Esophagus muscularis mucosa (tissue), 4 donors: ENCODE measurements at places on chromosomes 2 and 18. TPM values are rescaled to one million over a fixed set of nuclear protein-coding genes. Genes with fewer than 3 reads are reported as not detected.

- DNase-seq: no peak
These were observed 213.4 kb downstream of the RND3 start for GRCh38 chr2:150274108-150274507.

- DNase-seq: no peak
These were observed 113.1 kb upstream of the RAB12 start for GRCh38 chr18:8496186-8496585.

DNA sequence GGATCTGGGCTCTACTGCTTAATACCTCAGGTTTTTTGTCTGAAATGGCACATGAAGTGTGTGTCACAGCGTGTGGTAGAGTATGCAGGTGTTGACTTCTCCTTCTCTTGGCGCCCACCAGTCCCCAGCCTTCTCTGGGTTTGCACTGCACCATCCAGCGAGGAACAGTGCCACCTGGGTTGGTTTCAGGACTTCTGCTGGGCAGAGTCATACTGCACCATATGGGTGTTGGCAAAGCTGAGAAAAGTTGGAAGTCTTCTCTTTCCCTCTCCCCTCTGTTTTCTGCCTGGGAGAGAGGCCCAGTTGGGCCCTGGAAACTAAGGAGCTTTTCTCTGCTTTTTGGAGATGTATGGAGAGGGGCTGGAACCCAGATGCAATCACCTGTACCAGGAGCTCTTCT lies 43.8 kb downstream of the TMEM185B start:
- no peak for DNase-seq

- no peak for DNase-seq
These were observed 46.1 kb upstream of the PKDCC start for GRCh38 chr2:42001711-42002201.

DNA sequence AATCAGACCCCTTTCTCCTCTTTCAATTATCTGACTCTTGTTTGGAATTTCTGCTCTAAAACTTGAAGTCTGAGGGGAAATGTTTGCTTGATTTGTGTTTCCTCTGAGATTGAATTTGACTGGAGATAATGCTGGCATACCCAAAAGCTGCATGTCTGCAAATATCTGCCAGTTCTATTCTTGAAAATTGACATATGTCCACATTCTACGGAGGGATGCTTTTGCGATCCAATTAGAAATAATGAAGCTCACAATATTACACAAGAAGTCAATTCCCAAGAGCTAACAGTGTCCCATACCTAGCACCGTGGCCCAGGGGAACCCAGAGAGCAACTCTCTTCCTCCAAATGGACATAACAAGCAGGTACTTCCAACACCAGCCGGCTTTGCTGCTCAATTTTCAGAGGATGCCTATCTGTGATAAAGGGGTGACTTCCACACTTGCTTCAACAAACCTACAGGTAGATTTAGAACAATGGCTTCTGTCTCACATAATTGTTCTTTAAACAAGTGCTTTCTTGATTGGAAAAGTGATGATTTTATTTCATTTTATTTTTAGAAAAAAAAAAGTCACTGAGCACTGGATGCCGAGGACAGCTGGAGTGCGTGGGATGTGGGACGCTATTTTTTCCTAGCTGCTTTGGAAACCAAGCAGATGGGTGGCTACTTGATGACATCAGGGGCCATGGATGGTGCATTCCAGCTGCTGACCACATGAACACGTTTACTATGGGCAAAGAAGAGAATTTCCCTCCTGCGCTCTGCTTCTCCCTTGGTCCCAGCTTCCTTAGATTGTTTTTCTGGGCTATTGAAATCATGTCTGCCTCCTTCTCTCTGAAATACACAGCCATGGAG lies 488.9 kb downstream of the RNF144A start:
- peak; percentile 53 for DNase-seq

DNA sequence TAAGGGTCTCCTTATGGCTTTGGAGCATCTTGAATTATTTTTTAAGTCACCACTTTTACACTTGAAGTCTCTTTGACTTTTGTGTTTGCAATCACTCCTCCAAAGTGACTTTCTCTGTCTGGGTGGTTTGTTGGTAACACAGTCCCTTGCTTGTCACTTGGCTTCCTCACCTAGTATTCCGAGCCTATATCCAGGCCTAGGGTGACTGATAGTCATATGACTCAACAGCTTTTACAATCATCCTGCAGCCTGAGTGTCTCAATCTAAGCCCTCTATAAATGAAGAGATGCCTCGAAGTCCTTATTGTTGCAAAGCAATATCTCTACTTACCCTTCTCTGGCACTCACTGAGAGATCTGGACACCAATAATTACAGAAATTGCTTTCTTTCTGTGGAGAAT lies 53.9 kb upstream of the SETBP1 start:
- no peak for DNase-seq

- DNase-seq: no peak
These were observed 254.0 kb upstream of the DSEL start for GRCh38 chr18:67770520-67770919.

GRCh38 chr2:178679891-178680290 lies 127.3 kb downstream of the TTN start:
- DNase-seq: no peak

DNA sequence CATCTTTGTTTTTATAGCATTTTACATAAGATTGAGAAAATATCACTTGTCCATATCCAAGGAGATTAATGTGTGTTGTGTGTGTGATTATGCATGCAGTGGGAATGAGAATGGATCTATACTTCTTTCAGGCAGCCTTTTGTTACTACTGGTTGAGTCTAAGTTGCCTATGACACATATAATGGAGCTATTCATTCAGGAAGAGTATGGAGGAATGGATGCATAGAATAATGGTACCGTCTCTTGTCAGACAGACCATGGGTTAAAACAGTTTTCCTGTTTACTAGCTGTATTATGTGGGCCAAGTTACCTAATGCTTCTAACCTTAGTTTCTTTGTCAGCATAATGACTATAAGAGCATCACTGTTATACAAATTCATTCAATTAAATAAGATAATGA lies 155.4 kb upstream of the KYNU start:
- no peak for DNase-seq

DNA sequence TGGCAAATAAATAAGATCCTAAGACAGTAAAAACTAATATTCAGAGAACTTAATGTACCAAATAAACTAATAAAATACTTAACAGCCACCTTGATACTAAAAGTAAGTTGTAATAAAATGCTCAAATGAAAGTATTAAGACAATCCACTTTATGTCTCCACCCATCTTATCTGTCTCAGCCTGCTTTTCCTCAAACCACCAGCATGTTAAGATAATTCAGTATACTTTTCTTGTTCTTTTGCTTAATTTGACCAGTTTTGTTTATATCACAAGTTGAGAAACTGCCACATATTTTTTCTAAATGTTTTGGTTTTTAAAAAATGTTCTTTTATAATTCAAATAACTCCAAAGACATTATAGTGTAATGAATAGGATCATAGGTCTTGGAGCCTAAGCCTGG lies 142.0 kb downstream of the MBD5 start:
- no peak for DNase-seq

- DNase-seq: peak; percentile 79
These were observed 549.4 kb upstream of the SALL3 start for GRCh38 chr18:78430131-78430758.

- peak; percentile 26 for DNase-seq
These were observed 6.8 kb upstream of the CD207 start for GRCh38 chr2:70842401-70842800.

- no peak for DNase-seq
These were observed at the start of gene PARD6G for GRCh38 chr18:80247393-80247841. TSS of gene PARD6G (minus strand) at chr18:80247514. CDS start at chr18:80247348, 166 bp downstream.

DNA sequence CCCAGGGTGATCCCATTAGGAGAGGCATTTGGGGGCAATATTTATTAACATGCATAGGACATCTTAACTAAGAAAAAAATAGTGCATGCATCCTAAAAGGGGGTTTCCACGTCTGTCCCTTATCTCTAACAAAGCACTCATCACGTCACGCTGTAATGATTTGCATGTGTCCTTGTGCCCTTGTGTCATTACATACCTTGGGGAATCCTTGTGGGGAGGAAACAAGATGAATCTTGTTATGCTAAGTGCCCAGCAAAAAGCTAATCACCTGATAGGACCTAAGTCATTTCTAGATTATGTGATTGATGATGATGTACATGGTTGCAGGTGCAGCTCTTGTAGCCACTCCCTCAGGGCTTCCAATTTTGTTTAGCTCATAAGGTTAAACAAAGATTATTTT lies 250.9 kb downstream of the FBXO15 start:
- DNase-seq: no peak

GRCh38 chr2:11305958-11306357 lies 38.5 kb downstream of the ROCK2 start:
- no peak for DNase-seq

DNA sequence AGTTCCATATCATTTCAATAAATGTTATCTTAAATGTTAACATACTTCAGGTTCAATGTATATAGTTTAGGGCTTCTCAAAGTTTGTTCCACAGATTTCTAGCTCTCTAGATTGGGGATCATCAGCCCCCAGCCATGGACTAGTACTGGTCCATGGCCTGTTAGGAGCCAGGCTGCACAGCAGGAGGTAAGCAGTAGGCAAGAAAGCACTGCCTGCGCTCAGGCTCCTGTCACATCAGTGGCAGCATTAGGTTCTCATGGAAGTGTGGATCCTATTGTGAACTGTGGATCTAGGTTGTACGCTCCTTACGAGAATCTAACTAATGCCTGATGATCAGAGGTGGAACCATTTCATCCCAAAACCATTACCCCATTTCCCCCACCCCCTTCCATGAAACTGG lies 531.1 kb downstream of the PARD3B start:
- DNase-seq: no peak

DNA sequence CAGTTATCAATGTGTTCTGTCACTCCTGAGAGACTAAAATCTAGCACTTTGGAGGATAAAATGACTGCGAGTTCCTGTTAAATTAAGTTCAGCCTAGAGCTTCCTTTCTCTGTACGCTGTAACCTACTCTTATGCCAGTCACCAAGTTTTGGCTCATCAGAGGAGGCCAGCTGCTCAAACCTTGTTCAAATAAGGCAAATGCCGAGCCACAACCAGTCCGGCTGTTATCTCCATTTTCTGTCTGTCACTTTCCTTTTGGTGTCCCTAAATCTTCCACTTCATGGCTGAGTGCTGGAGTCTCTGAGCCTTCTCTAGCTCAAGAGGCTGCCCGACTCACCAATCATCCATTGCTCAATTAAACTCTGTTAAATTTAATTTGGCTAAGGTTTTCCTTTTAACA lies 33.5 kb upstream of the PXDN start:
- no peak for DNase-seq

DNA sequence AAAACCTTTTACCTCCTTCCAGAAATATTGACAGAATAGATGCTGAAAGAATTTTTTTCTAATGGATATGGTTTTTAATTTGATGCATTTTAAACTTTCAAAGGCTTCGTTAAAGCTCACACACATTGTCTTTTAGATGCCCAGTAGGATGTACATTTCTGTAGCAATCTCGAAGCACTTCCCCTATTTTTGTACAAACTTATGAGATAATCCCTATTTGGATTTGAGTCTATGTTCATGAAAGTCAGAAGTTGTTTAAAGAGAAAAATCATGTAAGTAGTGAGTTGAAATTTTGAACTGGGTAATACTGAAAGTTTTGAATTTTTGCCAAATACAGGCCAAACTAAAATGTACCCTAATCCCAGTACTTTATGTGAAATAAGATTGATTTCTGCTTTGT lies 38.1 kb upstream of the MMADHC start:
- no peak for DNase-seq

DNA sequence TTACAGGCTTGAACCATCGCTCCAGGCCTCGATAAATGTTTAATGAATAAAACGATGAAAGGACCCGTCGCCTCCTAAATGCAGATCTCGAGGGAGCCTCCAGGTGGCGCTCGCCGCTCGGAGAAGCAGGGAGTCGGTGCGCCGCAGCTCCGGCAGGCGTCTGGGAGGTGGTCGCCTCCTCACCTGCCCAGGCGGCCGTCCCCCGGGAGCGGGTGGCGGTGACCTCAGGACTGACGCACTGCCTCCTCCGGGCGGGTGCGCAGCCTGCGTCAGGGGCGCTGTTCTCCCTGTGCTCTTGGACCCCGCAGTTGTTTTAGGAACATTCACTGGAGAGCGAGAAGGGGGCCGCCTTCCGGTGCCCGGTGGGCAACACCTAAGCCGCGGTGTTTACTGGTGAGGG lies 38.6 kb upstream of the POLE4 start:
- DNase-seq: no peak

DNA sequence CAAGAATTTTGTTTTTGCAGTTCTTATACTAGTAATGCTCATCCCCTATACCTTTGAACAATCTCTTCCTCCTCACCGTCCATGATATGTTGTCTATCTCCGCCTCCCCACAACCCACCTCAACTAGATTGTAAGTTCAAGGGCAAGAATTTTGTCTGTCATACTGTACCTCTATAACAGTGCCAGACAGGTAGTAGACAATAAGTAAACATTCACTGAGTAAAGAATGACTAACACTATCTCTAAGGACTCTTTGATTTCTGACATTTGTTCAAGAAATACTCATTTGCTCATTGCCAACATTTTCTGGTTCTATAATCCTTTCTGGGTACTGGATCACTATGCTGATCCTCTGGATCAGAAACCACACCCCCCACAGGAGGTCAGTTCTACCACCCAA lies 82.4 kb downstream of the EXOC6B start:
- no peak for DNase-seq

DNA sequence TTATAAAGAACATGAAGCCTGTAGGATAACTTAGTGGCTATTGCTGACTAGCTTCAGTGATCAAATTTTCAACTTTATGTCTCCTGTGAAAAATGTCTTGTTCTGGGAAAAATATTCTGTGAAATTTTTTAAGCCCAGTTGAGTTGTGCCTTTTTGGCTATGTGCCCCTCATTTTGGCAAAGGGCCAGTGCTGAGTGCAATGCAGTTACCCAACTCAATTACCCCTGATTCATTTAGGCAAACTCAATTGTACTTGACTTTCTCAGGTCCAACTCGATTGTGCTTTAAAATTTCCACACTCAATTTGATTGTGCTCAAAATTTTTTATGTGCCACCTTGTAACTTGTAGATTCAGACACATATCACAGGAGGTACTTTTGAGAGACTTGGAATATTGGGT lies 548.8 kb upstream of the NRP2 start:
- no peak for DNase-seq

DNA sequence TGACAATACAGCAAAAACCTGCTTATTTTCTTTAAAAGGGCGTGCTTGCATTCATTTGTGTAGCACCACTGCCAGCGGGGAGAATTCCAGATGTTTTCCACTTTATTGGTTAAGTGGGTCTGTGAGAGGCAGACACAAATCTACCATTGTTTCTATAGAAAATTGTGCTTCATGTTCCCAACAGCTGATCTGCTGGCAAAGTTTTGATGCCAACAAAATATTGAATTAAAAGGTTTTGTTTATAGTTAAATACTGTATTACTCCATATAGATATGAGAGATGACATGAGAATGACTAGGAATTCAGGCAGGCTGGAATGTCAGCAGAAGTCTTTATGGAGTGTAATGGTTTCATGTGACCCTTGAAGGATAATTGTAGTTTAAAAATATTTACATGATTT lies 182.7 kb downstream of the MC4R start:
- no peak for DNase-seq

- peak; percentile 45 for DNase-seq
These were observed 232.4 kb downstream of the INSIG2 start for GRCh38 chr2:118320658-118321057.

- DNase-seq: no peak
These were observed 79.6 kb upstream of the LAPTM4A start for GRCh38 chr2:20130821-20131645.

GRCh38 chr2:43948370-43948769 lies 47.4 kb downstream of the LRPPRC start:
- no peak for DNase-seq

Gene ABHD1
- 0.92 TPM for total RNA-seq

Gene FAP
- 16.7 TPM for total RNA-seq

Gene LOXL3
- 7.1 TPM for total RNA-seq

Gene RTTN
- 18.7 TPM for total RNA-seq

Gene LIMS3
- total RNA-seq: 2.2 TPM

Gene CNOT9
- 23.0 TPM for total RNA-seq

Gene CDH20
- total RNA-seq: 0.06 TPM

Gene STPG4
- total RNA-seq: not detected

Gene MALL
- 16.0 TPM for total RNA-seq
